ENCODE measurements at places on chromosomes 7 and 10.

- no peak for DNase-seq
Measured at GRCh38 chr7:91082038-91082437, 182.2 kb upstream of the FZD1 start.

GRCh38 chr10:63438506-63439498, 27.0 kb downstream of the JMJD1C start:
- no peak for DNase-seq

- no peak for DNase-seq
Measured at GRCh38 chr7:80859272-80859970, 59.4 kb downstream of the SEMA3C start.

- no peak for DNase-seq
Measured at GRCh38 chr10:84551437-84552120, 223.2 kb downstream of the CCSER2 start.

GRCh38 chr10:60139798-60140566, 233.6 kb upstream of the CCDC6 start:
- DNase-seq, result no peak

GRCh38 chr7:74542558-74543117, 88.9 kb downstream of the GTF2IRD1 start:
- no peak for DNase-seq

DNA sequence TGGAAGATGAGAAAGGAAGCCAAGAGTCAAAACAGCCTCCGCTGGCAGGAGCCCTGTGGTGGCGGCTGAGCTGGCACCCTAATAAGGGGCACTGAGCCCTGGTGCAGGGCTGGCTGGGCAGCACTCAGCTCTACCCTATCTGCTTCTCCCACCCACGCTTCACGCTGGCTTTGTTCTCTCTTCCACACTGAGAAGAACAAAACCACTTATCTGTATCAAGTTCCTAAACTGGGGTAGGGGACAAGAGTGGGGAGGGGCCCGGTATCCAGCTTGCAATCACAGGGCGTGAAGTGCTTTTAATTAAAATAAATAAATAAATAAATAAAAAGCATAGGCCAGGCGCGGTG, 52.1 kb downstream of the FAM53B start:
- DNase-seq, result no peak

DNA sequence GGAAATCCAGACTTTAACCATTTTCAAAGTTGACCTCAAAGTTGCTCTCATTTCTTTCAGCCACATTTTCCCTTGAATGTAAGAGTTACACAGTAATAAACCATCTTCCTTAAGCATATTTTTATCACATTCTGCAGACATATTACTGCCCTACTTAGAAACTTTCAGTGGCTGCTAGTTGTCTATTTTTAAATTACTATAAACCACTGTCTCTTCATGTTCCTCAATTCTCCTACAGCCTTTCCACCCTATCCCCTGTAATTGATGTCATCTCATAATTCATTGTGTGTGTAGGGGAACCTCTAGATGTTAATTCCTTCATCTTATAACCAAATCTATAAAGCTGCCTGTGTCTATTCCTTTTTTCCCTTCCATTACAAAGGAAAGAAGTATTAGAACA, 78.1 kb upstream of the STRIP2 start:
- no peak for DNase-seq

GRCh38 chr7:156783864-156784263, 109.1 kb downstream of the LMBR1 start:
- no peak for DNase-seq

GRCh38 chr7:79868010-79868409, 266.6 kb upstream of the GNAI1 start:
- DNase-seq, result no peak

- no peak for DNase-seq
Measured at GRCh38 chr7:154841731-154842331, 161.1 kb downstream of the PAXIP1 start.

GRCh38 chr7:28070297-28071055, 110.1 kb downstream of the JAZF1 start:
- DNase-seq, result no peak

GRCh38 chr10:96687317-96688012, 32.8 kb downstream of the PIK3AP1 start:
- DNase-seq, result no peak

DNA sequence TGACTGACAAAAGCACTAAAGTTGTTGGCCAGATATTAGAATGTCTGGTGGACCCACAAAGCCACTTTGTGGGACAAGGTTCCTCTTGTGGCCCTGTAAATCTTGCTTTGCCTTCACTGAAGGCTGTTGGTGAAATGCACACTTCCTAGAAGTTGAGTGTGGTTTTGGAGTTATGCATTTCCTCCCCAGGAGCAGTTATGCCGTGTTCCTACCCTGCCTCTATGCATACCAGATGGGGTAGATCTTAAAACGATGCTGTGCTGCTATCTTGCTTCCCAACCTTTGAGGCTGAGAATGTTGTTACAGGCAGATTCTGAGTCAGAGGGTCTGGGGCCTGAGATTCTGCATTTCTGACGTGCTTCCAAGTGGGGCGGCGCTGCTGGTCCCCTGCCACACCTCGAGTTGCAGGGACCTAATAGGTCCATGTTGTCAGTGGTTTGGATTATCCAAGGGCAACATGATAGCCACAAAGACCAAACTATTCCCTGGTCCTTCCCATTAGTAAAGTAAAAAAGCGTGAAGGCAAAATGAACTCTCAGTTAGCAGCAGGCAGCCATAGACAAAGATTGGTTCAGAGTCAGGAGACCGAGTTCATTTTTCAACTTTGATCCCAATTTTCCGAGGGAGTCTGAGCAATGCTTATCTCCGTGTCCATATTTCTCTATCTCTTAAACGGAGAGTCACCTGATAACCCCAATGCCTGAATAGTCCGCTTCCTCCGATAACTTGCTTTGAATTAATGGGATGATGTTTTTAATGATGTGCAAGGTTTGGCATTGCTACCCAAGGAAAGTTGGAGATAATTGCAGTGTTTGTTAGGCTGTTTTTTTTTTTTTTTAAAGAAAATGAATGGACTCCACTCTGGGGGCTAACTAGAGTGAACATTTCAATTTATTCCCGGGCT, 55.8 kb downstream of the CDHR3 start:
- no peak for DNase-seq

GRCh38 chr7:2631946-2632732, at the start of gene TTYH3:
Gene TTYH3, plus strand, starts transcription at chr7:2631986. Its CDS starts 170 bp downstream, at chr7:2632156.
- DNase-seq, result no peak

GRCh38 chr10:17764142-17764541, 12.1 kb downstream of the TMEM236 start:
- DNase-seq, result no peak

DNA sequence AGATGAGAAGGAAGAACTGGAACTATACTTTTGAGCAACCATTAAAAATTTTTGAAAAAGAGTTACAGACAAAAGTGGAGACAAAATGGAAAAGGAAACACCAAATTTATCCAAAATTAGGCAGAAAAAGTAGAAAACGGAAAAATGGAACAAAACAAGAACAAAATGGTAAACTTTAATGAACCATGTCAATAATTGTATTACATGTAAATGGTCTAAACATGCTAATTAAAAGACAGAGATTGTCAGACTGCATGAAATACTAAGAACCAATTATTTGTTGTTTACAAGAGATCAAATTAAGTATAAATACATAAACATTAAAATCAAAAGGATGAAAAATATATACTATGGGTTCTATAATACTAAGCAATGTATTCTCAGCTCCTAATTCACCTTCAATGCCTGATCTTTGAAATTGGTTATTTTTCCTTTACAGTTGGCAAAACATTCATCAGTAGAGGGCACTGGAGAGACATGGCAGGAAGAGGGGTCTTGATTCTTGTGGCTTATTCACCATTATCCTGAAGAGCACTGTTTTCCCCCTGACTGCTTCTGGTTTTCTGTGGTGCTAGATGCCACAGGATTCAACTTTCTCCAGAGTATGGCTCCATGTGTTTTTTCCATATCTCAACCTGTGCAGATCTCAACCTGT, 124.9 kb downstream of the ELFN1 start:
- no peak for DNase-seq

DNA sequence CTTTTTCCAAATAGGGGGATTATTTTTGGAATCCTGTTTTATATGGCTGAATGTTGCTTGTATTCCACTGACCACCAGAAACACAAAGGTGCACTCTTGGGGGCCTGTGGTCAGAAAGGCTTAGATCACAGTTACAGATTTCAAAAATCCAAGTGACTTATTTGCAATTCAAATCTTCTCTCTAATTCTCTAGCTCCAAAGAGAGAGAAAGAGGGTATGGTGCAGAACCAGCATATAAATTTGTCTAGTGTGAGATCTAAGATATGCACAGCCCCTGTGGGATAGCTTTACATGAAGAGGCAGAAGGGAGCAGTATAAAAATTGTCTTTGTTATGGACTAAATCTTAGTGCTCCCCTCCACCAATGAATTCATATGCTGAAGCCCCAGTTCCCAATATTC, 1121.7 kb upstream of the CELF2 start:
- DNase-seq, result no peak

- no peak for DNase-seq
Measured at GRCh38 chr7:80612880-80613279, 25.6 kb upstream of the CD36 start.

DNA sequence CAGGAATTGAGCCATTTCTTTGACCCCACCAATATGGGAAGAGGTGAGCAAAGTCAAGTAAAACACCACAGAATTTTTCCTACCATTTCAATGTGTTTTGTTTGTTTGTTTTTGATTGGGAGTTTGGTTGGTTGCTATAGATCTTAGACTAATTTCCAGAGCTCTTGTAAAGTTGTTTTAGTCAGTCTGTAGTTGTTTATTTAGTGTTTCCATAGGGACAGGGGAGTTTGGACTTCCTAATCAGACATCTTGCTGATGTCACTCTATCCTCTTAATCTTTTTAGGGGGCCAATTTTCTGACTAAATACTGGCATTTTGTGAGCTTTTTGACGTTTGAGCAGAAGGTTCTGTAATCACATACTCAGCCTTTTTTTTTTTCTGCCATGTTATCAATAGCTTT, 266.9 kb downstream of the ABCA13 start:
- no peak for DNase-seq

DNA sequence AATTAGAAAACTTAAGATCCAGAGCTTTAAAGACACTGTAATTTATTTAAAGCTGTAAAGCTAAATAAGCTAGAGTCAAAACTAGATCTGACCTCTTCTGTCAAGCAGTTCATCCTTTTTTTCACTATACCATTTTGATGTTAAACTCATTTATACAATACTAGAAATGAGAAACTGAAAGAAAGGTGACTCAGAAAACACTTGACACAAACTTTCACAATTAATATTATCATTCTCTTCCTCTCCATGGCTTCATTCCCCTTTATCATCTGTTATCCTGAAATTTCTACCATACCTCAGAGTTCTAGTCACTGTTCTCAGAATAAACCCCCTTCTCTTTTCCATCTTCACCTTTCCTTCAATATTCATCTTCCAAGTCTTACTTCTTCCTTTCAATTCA, 1.3 kb downstream of the FIGNL1 start:
- no peak for DNase-seq

GRCh38 chr10:127298381-127298780, 102.0 kb upstream of the INSYN2A start:
- no peak for DNase-seq

GRCh38 chr7:143321734-143322133, 5.8 kb downstream of the CLCN1 start:
- no peak for DNase-seq

DNA sequence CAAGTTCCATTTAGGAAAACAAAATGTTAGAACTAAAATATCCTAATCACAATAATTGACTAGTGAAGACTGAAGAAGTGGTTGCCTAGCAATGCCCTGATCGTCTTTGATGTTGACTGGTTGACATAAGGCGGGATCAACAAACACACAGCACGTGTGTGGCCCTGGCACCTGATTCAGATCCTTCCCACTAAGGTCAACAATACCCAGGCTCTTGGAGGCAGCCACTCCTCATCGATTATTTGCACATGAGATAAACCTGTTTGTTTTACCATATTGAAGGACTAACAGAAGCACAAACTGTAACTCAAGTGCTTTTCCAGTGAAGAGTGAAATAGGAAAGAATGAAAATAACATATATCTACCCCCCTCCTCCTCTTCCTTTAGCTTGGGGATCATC, 15.6 kb downstream of the FANK1 start:
- DNase-seq, result no peak

- no peak for DNase-seq
Measured at GRCh38 chr10:44567471-44567870, 182.6 kb upstream of the CXCL12 start.

GRCh38 chr10:614790-615582, 74.5 kb downstream of the DIP2C start:
- DNase-seq, result no peak

DNA sequence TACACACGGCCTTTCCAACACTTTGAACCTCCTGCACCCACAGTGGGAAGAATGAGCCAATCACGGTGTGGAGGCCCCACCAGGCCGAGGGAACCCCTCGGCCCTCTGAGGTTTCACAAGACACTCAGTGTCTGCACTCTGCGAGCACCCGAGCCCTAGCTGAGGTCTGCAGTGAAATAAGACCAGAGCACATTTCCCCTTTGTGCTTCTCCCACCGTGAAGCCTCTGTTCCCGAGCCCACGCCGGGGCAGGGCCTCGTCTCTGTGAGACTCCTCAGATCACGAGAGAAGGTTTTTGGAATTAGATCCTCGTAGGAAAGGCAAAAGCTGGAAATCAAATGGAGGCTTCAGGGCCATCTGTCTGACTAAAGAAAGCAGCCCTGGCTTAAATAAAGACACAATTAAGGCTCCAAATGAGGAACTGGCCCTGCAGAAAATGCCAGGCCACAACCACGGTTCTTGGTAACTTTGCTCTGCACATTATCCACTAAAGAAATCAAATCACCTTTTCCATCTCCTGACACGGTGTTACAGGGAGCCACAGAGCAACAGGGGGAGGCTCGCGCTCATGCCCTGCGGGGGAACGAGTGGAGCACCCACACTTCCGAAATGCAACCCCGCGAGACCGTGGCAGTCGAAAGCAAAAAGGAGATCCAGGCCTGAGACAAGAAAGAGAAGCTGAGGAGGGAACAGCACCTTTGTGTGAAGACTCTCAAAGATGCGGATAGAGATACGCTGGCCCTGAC, 43.7 kb downstream of the FAM53B start:
- no peak for DNase-seq

DNA sequence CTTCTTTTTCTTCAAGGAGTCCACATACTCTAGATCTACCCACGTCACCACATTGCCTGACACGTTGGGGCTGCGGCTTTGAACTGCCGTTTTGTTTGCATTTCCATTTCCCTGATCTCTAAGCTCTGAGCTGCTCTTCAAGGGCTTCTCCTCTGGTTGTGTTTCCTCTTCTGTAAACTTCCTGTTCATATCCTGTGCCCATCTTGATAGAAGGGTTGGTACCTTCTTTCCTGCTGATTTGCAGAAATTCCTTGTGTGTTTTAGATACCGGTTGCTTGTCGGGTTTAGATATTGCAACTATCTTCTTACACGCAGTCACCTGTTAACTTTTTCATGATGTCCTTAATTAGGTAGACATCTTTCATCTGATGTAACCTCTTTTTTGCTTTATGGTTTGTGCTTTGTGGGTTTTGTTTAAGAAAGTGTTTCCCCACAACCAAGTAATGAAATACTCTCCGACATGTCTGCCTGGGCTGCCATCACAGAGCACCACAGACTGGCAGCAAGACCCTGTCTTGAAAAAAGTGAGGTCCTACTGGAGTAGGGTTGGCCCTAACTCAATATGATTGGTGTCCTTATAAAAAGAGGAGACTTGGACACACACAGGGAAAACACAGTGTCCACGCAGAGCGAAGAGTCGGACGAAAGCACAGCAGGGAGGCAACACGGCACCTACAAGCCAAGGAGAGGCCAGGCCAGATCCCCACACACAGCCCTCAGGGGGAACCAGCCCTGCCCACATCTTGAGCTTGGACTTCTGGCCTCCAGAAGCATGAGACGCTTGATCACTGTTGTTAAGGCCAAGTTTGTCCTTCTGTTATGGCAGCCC, 99.1 kb upstream of the PDGFA start:
- no peak for DNase-seq

Measured in neural crest cell (in vitro differentiated cells).